ENCODE measurements at places on chromosomes 6 and 20.
A peak's percentile ranks its signal among the peaks of the same experiment; 100 is the strongest.

DNA sequence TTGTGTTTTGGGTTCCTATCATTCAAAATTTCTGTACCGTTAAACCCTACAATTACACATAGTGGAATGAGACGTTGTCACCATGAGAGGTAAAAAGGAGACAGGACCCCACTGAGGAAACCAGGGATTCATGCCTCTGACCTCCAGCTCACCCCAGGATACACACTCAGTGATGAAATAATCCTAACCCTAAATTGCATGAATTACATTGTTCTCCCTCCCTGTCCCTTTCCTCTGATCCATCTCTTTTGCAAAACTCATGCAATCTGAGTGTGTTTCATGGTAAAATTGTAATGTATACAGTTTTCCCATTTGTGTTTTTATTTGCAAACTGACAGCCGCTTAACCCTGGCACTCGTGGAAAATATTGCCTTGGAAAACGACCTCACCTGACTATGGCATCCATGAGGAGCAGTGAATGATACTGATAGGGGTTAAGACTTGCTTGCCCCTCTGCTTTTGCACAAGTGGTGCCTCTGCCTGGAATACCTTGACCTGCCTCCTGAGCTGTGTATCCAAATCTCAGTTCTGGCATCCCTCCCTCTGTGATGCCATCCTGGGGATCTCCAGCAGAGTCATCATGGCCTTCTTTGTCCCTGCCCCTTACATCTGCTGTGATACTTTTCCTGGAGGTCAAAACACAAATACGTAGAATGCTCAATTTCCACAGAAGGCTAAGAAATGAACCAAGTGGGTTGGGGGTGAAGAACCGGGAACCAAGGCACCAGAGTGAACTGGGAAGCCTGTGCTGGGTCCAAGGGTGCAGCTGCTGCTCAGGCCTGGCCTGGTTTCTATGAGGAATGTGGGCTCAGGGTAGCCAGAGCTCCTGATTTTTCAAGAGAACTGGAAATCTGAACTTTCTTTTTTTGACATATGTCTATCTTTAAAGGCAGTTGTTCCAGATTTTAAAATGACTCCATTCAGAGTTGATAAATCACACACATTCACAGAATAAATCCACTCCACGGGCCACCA, 211.6 kb upstream of the ZNF217 start:
- DNase-seq: no peak

GRCh38 chr20:42531508-42531961, 658.2 kb downstream of the PTPRT start:
- DNase-seq: no peak

- peak; percentile 53 for DNase-seq
Measured at GRCh38 chr6:27630727-27631608, 158.1 kb upstream of the ZNF184 start.

DNA sequence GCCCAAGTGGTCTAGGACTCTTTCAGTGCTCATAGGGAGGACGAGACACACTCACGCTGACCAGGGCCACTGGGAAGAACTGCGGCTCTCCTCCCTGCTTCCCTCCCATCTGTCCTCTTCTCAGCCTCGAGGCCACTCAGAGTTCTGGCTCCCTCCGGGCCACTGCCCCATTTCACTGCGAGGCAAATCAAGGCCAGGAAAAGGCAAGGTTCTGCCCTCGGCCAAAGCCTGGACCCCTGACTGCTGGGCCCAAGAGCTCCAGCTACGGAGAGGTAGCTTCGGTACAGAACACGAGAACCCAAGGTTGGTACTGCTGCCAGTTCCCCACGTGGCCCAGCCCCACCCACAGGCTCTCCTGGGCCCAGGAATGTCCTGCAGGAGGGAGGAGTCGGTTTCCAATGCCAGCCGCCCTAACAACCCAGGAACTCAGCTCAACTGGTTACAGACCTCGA, 14.7 kb downstream of the PI16 start:
- DNase-seq: no peak

GRCh38 chr6:163340201-163340887, 74.2 kb upstream of the QKI start:
- DNase-seq: no peak

DNA sequence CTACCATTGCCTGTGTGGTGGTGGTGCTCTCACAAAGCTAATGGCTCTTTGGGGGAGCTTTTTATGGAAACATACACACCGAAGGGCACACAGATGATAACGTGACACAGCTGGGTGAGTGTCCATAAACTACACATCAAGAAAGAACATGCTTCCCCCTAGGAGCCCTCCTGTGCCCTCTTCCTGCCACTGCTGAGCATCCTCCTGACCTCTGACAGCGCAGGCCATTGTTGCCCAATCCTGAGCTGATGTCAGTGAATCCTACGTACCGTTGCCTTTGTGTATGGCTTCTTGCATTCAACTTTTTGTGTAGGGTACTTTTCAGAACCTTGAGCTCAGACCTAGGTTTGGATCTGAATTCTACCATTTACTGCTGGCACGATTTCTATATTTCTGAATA, 65.8 kb upstream of the SLC22A1 start:
- DNase-seq: no peak

GRCh38 chr20:8858181-8858787, 210.6 kb upstream of the PLCB4 start:
- no peak for DNase-seq
